ENCODE measurements at places on chromosomes 5 and 9.

GRCh38 chr9:68808338-68808890, 103.4 kb downstream of the PIP5K1B start:
- no peak for DNase-seq

GRCh38 chr9:76219560-76220151, 174.6 kb downstream of the RFK start:
- no peak for DNase-seq

- no peak for DNase-seq
These were observed 53.0 kb downstream of the YIPF5 start for GRCh38 chr5:144117412-144117811.

DNA sequence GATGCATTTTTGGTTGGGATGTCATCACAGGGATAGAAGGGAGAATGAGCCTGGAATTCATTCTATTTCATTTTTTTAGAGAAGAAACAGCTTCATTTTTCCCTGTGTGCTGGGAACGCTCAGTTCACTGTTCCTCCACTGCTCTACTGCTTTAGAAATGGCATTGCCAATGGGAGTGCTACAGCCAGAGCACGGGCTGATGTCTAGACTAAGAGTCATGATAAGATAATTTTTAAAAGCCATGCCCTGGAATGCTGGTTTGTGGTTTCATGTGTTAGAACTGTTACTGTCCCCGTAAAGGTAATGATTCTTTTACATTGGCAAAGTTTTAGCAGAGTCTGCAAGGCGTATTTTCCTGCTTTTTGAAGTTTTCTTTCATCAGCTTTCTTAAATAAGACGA, 119.6 kb downstream of the SEMA6A start:
- no peak for DNase-seq

DNA sequence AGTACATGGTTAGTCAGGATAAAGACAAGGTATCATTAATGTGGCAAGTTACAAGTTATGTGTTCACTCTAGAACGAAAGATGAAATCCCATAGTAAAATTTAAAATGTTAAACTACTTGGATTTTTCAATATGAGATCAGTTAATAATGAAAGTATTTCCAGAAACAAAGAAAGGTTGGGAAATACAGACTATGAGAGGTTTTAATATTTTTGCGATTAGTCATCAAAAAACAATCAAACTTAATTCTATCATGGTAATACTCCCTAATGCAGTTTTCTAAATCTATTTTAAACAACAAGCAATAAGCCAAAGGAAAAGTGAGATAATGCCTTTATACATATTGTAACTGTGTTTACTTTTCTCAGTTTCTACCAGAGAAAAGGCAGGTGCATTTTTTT, 10.6 kb downstream of the CDH12 start:
- no peak for DNase-seq

GRCh38 chr5:34967540-34967939, 38.2 kb downstream of the DNAJC21 start:
- no peak for DNase-seq

GRCh38 chr5:28495876-28496275, 1457.5 kb upstream of the CDH9 start:
- no peak for DNase-seq

- no peak for DNase-seq
These were observed 357.0 kb downstream of the PTPRD start for GRCh38 chr9:10255758-10256157.

DNA sequence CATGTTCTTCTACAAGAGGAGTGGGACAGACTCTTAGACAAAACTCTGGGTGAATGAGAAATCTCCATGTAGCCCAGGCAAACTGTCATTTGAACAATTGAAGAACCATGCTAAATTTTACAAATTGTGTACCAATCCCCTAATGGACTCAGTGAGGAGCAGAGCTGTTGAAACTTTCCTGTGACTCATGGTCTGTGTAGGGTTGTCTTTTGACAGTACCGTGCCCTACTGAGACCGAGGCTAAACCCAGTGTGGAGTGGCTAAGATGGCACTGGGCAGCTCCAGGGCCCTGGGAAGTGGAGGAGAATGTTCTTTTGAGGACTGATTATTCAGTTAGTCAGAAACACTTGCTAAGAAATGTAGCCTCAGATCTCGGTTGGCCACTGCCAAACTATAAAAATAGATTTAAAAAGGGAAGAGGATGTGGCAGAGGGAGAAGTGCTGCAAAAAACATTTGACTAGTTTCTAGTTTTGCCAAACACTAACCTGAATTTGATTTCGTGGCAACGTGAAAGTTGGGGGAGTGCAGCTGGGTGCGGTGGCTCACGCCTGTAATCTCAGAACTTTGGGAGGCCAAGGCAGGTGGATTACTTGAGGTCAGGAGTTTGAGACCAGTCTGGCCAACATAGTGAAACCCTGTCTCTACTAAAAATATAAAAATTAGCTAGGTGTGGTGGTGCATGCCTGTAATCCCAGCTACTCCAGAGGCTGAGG, 24.7 kb downstream of the POU4F3 start:
- DNase-seq: no peak

DNA sequence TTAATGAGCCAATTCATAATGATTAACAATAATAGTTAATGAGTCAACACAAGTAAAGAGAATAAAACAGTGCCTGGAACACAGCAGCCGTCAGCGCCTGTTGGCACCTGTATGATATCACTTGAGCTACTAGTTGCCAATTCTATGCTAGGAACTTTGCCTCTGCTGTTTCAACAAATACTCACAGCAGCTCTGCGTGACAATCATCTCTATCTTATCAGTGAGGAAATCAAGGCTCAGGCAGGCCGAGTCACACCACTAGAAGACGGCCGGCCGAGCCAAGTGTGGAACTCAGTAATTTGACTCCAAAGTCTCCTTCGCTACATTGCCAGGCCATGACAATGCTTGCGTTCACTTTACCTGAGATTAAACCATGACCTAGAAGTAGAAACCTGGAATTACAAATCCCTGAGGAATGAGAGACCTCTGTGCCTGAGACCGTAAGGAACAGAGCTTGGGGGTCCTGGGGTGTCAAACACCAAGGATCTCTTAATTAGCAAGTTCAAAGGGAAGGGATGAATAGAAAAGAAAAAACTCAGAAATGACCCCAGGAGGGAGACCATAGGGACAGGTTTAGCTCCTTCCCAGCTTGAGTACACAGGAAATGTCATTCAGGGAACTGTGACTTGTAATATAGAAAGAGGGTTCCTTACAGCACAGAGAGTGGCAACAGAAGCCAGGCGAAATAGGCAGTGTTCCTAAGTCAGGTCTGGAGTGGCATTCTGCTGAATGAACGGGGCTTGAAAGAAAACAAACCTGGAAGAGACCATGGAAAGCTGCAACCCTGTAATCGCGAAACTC, 109.1 kb downstream of the SUSD1 start:
- DNase-seq: no peak

- no peak for DNase-seq
These were observed 781 bp downstream of the ST6GALNAC4 start for GRCh38 chr9:127915801-127916719.

GRCh38 chr9:72554221-72554641, 32.8 kb downstream of the TMC1 start:
- DNase-seq: no peak

DNA sequence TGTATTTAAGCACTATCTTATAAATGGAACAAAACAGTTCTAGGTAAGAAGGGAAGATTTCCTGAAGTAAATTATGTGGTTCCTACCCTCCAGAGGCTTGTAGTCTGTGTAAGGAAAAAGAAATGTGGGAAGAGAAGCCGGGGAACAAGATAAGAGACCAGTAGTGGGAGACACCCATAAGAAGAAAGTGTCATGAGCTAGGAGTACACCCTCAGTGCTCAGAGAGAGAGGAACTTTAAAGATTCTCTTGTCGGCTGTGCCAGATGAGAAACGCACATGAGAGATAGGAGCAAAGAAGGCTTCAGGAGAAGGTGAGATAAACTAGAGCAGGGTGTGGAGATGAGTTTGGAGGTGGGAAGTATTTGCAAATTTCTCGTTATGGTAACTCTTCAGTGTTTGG, 18.1 kb downstream of the SLC36A1 start:
- no peak for DNase-seq

DNA sequence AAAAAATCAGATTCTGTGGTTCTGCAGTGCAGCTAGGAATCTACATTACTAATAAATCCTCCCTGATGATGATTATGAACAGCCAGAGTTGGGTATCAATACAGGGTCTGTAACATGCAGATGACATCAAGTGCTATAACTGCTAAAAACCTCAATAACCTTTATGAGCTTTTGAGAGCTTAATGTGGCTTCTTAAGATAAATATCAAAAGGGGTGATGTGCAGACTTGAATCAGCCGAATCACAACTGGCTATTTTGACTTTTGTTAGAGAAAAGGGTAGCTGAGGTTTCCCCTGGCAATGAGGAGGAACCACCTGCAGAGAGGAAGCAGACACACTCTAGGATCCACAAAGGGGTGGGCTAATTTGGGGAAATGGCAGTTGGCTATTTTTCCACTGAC, 30.2 kb downstream of the CAPSL start:
- no peak for DNase-seq

- peak; percentile 29 for DNase-seq
These were observed 2.2 kb downstream of the TNIP1 start for GRCh38 chr5:151078490-151079262.

DNA sequence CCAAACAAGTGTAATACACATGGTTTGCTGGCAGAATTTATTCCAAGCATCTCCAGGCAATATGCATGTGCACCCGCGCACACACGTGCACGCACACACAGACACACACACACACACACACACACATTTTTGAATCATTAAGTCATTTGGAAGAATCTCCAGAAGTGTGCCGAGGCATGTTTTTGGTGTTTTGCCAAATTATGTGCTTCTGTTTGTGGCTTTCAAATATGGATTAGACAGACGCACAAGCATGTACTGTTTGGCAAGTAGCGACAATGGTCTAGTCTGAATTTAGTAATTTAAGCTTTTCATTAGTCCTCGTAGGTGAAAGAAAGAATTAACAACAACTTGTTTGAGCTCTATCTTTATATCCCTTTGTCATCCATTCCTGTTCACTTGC, 36.7 kb downstream of the NFIB start:
- DNase-seq: no peak

DNA sequence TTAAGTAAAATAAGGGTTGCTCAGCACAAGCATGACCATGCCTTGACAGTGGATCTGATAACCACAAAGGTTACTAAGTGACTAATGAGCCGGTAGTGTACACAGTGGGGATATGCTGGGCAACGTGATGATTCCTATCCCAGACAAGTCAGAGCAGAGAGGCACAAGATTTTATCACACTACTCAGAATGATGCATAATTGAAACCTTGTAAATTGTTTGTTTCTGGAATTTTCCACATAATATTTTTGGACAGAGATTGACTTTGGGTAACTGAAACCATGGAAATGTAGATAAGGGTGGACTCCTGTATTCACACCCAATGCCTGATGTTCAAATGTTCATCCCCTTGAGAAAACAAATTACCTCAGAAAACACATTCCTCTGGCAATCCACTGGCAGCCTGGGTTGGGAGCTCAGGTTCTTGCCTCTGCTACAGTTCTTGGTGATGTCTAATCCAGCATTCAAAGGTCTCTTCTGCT, 16.2 kb upstream of the ERAP1 start:
- no peak for DNase-seq

DNA sequence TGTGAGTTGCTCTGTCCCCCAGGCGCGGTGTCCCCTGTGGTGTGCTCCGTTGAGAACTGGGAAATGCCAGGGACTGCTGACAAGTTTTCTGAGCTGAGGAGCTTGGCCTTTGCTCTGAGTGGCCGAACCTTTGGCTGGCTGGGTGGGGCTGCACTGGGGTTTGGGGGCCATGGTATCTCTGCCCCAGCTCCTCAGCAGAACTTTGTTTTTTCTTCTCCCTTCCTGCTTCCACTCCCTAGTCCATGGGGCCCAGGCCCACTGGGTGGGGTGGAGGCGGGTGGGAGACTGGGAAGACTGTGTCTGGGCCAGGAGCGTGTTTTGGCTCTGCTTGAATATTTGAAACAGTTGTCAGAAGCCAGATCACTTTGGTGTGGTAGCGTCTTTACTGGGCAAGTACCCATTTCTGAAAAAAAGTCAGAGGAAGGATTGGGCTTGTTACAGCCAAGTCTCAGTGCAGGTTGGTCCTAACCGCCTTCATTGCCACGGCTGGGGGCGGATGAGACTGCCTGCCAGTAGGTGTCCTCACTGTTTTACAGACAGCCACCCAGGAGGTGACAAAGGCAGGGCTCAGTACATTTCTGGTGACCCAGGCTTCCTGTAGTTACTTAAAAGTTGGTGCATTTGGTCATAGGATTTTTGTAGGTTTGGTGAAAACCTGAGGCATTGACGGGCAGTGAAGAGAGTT, 92.7 kb downstream of the DAB2IP start:
- DNase-seq: no peak

DNA sequence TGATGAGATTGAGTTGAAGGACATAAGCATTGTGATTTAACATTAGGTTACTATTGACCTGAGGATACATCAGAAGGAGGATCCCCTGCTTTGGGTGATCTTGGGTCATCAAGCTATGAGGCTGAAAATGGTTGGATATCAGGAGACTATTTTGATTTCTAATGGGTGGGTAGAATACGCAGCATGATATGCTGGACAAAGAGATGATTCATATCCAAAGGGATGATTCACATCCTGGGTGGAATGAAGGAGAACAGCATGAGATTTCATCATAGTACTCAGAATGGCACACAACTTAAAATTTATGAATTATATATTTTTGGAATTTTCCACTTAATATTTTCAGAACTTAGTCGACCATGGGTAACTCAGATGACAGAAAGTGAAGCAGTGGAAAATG, 1759.5 kb upstream of the C9orf72 start:
- no peak for DNase-seq

- no peak for DNase-seq
These were observed 565.6 kb downstream of the PRR16 start for GRCh38 chr5:121029536-121030245.

GRCh38 chr9:111052791-111053190, 14.5 kb upstream of the LPAR1 start:
- no peak for DNase-seq

- DNase-seq: no peak
These were observed 18.4 kb downstream of the TRIM32 start for GRCh38 chr9:116705531-116705930.

DNA sequence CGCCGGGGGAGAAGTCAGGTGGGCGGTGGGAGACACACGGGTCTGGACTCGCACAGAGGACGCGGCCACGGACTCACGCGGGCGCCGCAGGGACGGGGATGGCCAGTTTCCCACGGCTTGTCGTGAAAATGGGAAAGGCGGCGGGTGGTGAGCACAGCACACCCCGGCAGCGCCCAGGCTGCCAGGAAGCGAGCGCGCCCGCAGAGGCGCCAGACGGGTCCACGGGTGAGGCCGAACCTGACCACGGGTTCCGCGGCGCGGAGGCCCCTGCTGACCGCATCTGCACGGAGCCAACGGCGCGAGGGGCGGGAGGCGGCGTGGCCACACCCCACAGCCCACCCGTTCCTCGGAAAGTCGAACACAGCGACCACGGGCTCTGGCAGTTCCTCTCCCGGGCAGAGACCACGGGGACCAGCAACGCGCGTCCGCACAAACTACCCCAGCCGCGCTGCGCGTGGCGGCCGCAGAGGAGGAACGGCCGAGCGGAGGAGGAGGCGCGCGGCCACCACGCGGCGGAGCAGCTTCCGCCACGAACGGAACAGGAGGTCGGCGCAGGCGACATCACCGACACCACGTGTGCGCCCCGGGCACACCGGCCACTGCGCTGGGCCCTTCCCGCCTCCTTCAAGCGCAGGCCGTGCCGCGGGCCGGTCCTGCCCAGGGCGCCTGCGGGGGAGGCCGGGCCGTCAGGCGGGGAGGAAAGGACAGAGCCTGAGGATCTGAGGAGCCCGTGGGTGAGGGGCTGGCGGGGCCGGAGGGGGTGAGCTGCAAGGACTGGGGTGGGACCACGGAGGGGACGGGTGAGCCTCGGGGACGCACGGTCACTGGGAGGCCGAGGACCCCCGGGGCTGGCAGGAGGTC, 5.6 kb downstream of the EXD3 start:
- DNase-seq: no peak

GRCh38 chr5:36279054-36279698, 22.5 kb downstream of the RANBP3L start:
- no peak for DNase-seq
